T-helper 17 cell (primary cell): ENCODE measurements at places on chromosomes 1 and 21.

GRCh38 chr1:168861421-168862004, 132.5 kb upstream of the DPT start:
- DNase-seq, result no peak

GRCh38 chr1:54285815-54286345, 85.9 kb downstream of the MRPL37 start:
- no peak for DNase-seq

GRCh38 chr1:180167721-180168467, 13.2 kb downstream of the QSOX1 start:
- no peak for DNase-seq

DNA sequence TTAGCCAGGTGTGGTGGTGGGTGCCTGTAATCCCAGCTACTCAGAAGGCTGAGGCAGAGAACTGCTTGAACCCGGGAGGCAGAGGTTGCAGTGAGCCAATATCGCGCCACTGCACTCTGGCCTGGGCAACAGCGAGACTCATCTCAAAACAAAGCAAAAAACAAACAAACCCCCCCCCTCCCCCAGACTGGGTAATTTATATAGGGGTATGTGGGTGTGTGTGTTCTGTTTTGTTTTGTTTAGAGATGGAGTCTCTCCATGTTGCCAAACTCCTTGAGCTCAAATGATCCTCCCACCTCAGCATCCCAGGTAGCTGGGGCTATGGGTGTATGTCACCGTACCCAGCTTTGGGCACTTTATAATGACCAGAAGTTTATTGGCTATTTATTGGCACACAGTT, 73.6 kb downstream of the SLC27A3 start:
- DNase-seq, result no peak

GRCh38 chr1:18100491-18101063, 7.0 kb upstream of the IGSF21 start:
- peak; percentile 17 for DNase-seq

- DNase-seq, result no peak
These were observed 27.4 kb upstream of the COQ8A start for GRCh38 chr1:226912587-226913176.

DNA sequence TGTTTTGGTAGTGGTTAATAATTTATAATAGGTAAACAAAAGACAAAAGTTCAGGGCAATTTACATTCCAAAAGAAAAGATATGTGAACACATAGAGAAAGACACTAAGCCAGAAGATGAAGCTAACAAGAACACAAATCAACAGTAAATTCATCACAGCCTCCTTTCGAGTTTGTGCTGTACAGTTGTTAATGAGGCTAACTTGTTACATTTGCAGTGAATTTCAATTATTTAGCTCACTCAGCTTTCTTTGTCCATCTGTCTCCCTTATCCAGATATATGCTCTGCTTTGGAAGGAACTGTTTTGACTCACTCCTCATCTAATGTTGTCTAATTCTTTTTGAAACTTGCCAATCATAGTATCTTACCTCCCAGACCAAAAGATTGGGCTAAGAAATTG, 423.3 kb upstream of the OLFM3 start:
- no peak for DNase-seq

DNA sequence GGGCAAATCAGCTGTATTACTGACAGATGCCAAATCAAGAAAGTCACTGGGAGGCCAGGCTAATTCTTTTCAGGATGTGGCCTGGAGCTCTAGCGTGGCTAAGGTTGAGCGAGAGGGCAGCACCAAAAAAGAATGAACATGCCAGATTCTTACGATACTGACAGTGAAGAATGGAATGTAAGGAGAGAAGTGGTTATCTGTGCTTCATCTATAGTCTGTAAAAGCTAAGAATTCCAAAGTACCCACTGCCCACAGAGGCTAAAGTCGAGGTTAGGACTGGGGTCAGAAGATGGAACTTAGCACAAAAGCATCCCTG, 32.7 kb downstream of the TFAP2E start:
- no peak for DNase-seq

GRCh38 chr21:45091550-45092322, 17.4 kb downstream of the ADARB1 start:
- no peak for DNase-seq
